ENCODE measurements at places on chromosomes 5 and 9.
A peak's percentile ranks its signal among the peaks of the same experiment; 100 is the strongest.

DNA sequence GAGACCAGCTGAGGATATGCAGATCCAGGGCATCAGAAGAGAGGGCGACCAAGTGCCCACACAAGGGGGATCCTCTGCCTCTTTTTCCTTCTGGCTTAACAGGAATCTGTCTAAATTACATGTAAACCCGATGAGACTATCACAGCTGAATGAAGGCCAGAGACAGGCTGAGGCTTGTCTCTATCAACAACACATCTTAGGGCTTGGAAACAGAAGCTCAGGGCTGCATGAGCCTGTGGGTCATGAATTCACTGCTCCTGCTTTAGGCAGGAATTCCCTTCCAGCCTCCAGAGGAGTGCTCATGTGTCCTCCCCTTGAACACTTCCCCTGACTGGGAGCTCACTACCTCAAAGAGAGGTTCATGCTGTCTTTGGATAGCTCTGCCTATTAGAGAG, 106.1 kb upstream of the PHYKPL start:
- no peak for ATAC-seq

GRCh38 chr5:683551-684481, 9.3 kb downstream of the TPPP start:
- peak; percentile 80 for ATAC-seq

- no peak for ATAC-seq
These were observed 45.8 kb downstream of the WHRN start for GRCh38 chr9:114459464-114459863.

- no peak for ATAC-seq
These were observed 46.1 kb downstream of the RFX3 start for GRCh38 chr9:3479514-3480352.

DNA sequence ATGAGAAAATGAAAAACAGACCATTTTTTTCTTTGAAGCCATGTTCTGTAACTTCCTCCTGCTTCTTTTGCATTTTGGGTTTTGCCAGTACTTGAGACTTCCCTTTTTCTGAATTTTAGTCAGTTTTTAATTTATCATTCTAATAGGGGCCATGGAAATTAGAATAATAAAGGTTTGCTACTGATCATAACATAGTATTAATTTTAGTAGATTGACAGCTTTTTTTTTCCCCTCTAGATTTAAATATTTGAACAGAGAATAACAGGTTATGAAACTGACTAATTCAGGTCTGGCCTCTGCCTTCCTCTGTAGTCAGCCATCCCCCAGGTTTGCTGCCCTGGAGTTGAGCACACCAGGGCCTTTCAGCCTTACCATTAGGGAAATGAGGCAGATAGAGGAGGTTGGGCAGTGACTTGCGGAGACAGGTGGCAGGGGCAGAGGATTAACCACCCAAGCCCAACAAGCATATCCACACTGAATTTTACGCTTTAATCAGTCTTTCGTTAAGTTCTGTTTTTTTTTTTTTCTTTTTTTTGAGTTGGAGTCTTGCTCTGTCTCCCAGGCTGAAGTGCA, 80.1 kb upstream of the TNFAIP8 start:
- no peak for ATAC-seq

DNA sequence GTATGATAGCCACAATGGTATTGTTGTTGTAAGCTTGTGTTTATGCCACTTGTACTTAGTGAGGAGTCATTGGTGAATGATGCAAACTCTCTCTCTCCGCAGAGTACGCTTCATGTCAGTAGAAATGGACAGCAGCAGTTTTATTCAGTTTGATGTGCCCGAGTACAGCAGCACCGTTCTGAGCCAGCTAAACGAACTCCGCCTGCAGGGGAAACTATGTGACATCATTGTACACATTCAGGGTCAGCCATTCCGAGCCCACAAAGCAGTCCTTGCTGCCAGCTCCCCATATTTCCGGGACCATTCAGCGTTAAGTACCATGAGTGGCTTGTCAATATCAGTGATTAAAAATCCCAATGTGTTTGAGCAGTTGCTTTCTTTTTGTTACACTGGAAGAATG, 18.8 kb downstream of the ZBTB34 start:
- ATAC-seq = no peak

DNA sequence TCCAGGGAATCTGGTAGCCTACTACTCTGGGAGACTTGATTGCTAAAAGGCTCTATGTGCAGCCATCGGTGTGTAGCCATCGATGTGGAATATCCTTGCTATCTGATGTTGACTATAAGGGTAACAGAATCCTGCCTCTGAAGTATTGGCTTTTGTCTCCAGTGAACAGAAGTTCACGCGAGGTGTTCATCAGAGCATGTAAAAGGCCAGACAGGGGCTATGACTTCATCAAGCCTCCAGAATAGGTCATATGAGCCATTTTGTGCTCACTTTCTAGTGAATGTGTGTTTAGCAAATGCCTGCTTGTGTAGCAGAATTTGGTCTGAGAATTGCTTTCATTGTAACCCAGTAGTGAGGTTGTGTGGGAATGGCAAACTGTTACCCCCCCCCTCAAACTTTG, 66.8 kb upstream of the RAD23B start:
- ATAC-seq = no peak
